ENCODE measurements at places on chromosomes 5 and 9. TPM values are rescaled to one million over a fixed set of nuclear protein-coding genes. Genes with fewer than 3 reads are reported as not detected.

DNA sequence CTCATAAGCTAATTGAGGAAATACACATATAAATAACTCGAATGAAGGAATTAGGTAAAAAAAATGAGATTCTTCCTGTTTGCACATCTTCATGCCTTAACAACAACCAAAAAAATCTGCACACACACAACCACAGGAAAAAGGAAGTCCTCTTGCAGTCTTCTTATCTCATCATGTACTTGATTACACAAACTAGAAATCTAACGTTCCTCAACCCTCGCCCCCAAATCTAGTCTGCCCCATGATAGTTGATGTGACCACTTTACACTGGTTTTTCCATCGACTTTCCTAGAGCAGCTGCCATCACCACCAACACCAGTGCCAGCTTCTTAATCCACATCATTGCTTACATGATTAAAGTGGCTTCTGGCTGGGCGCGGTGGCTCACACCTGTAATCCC lies 31.2 kb upstream of the RNU6ATAC start:
- DNase-seq, result peak; percentile 13

- no peak for DNase-seq
Observed at GRCh38 chr9:97840521-97840920, 12.5 kb upstream of the FOXE1 start.

DNA sequence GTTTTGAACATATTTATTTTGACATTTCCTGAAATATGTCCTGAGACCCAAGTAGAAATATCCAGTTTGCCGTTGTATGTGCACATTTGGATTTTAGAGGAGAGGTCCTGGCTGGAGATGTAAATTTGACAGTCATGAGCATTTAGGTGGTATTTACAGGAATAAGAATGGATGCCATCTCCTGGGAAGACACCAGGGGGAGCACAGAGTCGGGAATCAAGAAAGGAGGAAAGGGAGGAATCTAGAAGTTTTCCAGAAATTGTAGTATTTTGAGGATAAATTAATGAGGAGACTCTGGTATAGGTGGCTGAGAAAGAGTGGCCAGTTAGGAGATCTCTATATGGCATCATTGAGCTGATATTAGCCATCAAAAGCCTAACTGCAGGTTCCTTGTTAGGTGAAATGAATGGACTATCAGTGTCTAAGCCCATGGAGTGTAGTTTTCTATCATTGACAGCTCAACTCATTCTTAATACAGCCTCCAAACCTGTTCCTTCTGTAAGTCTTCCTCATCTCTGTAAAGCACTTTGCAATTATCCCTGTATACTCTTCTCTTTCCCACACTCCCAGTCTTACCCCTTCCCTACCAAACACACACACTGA lies 7.2 kb downstream of the GAPT start:
- DNase-seq, result peak; percentile 54

KDM4C gene
- 19.0 TPM for total RNA-seq

RAB14 gene
- total RNA-seq, result 28.3 TPM

CYSRT1 gene
- total RNA-seq, result 0.18 TPM
